ENCODE measurements at places on chromosomes 3 and 15. TPM values are rescaled to one million over a fixed set of nuclear protein-coding genes. Genes with fewer than 3 reads are reported as not detected.

- peak; percentile 52 for ATAC-seq
These were observed 140.2 kb downstream of the ITPR1 start for GRCh38 chr3:4633078-4634004.

DNA sequence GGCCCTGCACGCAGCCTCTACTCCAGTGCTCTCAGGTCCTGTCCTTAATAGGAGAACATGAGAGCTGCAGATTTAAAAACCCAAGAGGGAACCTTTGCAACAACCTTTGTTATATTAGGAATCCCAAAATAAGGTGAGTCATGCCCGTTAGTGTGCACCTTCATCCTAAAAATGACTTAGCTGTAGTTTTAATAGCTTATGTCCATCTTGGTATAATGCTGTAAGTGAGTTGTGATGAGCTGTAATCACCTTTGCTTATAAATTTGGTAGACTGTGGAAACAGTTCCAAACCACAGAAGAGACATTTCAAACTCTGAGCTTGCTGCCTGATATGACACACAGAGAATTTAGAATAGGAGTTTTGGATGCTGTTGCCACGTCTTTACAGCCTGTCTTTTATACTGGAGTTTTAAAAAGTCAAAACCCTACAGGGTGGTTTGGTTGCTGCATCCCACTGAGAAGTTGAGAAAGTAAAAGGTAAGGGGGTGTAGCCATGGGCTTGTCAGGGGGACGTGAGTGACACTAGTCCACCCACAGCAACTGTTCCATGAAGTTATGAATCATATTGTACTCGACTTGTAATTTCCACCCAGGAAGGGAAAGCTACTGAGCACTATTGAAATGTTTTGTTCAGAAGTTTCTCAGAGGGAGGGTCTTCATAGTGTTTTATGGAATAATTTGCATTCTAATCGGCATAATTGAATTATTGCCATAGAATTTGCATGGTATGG, 27.4 kb upstream of the CD47 start:
- ATAC-seq: peak; percentile 89

DNA sequence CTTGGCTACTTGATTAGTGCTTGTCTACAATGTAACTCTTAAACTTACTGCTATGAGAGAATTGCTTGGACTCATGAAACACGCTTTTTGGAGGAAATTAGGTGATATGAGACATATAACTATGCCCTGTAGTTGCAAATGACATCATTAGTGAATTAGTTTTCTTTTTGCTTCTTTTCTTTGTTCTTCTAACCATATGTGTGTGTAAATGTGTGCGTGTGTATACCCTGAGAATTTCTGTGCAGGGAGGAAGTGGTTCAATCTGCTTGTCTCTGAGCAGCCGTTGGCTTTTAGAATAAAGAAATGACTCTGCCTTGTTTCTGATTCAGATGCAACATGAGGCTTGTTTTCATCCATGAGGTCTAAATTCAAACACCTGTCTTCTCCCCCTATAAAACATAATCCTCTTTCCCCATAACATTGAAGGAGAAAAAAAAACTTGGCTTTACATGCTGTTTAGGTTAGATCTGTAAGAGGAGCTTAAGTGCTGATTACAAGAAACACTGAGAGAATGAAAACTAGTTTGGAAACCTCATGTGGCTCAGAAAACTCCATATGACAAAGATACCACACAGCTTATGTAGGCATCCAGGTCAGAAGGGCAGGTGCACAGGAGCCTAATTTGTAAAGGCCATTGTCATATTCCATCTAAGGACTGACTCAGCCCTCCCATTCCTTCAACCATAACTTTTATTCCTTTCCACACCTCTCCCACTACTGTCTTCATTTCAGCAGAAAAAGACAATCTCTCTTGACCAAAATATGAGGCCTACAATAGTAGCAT, 30.5 kb upstream of the BLM start:
- peak; percentile 96 for ATAC-seq

DNA sequence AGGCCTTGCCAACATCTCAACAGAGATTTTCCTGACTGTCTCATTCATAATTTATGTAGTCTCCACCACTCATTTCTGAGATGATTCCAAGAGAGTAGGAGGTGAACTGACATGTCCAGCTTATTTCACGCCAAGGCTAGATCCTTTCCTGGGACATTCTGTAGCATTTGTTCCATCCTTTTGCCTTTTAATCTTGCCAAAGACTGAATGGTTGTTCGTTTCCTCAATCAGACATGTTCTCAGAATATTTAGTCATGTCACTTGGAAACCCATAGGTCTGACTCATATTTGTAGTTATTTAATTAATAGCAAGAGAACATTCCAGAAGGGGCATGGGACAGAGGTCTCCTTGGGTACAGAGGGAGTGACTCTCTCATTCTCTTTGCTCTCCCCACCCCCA, 80.9 kb downstream of the DHX36 start:
- ATAC-seq: no peak

GRCh38 chr15:47548231-47548630, 169.1 kb upstream of the SEMA6D start:
- no peak for ATAC-seq

The VEPH1 gene
- not detected for total RNA-seq

The ATXN7 gene
- total RNA-seq: 38.6 TPM

The CCRL2 gene
- 2.1 TPM for total RNA-seq

The SCAANT1 gene
- not detected for total RNA-seq

DNA sequence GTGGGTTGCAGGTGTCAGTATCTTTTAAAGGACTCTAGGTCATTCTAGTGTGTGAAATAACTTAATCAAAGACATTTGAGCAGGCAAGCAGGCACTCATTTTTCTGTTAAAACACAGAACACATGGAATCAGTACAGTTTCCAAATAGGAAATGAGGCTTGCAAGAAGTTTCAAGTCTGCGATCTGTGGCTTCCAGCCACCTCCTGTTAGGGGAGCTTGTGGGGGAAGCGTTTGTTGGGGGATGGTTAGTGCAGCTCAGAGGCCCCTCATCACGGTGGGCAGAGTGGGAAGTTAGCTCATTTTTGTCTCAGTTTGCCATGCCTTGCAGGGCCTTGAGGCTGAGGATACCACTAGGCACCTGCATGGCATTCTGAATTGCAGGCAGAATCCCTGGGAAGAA, 59.9 kb downstream of the SLC6A11 start:
- ATAC-seq: no peak

DNA sequence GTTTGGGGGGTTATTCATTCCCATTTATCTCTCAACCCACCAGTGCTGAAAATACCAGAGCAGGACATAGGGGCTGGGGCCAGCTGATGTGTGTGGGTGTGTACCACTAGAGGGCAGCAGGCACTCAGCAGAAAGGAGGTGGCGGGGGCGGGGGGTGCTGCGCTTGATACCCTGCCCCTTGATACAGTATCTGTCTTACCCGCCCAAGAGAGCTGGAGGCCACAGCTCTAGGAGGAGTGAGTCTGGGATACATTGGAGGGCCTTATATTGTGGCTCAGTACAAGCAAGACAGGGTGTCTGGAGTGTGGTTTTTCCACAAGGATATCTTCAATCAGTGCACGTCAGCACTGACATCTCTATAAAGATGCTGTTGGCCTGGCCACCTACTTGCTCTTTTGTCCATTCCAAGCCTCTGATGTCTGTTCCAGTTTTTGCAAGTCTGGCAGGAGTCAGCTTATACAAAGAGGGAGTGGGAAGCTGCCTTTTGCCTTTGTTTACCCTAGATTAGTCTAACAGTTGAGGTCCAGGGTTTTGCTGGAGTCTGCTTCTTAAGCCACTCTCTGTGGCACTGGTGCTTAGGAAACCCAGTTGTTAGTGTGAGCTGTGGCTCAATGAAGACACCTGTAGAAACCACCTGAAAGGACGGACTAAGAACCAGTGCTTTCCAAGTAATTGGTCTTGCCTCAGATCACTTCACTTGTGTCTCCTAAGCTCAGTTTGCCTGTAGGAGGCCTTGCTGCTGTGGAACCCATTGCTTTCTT, 1.5 kb upstream of the RBM15B start:
- ATAC-seq: no peak

The HRG gene
- total RNA-seq: not detected

DNA sequence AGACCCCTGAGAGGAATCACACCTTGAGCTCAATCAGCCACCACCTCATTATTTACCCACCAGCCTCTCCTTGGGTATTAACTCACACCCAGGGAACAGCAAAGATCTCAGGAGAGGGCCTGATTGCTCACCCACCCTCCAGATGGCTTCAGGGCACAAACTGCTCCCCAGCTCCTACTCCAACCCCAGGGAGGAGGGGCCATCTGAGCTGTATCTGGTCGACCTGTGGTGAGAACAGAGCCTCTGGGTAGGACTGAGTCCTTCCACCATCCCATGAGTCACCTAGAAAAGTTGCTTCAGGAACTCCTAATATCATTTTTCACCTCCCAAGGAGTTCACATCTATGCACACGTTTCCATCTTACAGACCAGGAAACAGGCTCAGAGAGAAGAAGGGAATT, 44.8 kb upstream of the HES1 start:
- ATAC-seq: no peak

DNA sequence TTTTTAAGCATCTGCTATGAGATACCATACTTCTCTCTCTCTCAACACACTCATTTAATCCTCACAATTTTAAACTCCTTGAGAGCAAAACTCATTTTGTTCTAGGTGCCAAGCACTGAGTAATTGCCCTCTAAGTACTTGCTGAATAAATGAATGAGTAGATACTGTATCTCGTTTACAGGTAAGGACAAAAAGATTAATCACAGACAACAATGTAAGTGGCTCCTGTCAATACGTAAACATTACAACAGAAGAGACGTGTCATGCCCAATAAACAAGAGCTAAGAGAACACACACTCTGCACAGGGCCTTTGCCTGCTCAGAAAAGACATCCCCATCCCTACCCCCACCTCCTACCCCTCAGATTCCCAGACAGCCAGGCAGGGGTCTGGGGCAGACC, 59.8 kb downstream of the CHSY1 start:
- ATAC-seq: peak; percentile 38

GRCh38 chr15:52980446-52980845, 190.3 kb upstream of the ONECUT1 start:
- ATAC-seq: no peak

The LRRC34 gene
- total RNA-seq: 1.4 TPM

- ATAC-seq: no peak
These were observed 346.3 kb downstream of the DIPK2A start for GRCh38 chr3:144317961-144318360.

The FURIN gene
- 605 TPM for total RNA-seq

DNA sequence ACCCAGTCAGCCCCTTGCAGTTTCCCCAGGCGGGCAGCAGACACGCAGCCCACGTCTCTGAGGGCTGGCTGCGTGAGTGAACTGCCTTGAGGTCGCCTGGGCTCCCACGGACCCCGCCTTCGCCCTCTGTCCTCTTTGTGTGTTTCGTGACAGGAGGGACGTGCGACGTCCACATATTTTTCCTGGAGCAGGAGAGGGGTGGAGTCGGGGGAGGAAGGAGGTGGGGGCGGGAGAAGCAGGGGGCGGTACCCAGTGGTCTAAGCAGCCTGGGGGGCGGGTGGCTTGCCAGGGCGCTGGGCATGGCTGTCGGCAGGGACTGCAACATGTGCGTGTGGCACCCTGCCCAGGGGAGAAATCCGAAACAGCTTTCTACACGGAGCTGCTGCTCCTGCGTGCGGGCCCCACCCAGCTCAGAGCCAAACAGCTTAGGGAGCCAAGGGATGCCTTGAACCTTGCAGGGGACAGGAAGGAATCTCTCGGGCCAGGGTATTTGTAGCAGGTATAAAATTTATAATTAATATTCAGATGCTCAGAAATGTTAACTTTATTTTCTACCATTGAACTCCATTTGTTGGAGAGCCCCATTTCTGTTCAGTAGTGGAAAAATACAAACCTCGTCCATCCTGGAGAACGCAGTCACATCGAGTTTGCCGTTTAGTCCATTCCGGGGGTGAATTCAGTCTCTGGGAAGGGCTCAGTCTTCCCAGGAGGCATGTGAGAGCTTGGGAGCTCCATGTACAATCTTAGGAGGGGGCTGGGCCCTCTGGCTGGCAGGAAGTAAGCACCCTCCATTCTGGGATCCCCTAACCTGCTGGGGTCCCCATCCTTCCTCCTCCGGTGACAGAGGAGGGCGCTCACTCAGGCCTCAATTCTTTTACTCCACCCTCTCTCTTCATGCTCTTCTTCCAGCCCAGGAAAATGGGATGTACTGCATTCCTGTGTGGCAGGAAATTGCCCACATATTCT, 79.1 kb upstream of the MEF2A start:
- ATAC-seq: peak; percentile 16

The VGLL3 gene
- not detected for total RNA-seq

The SNUPN gene
- total RNA-seq: 26.0 TPM

GRCh38 chr3:189467451-189467850, 163.7 kb upstream of the TP63 start:
- no peak for ATAC-seq

The SLC9C1 gene
- not detected for total RNA-seq

- ATAC-seq: no peak
These were observed 272.5 kb upstream of the ARHGEF26 start for GRCh38 chr3:153848702-153849101.

DNA sequence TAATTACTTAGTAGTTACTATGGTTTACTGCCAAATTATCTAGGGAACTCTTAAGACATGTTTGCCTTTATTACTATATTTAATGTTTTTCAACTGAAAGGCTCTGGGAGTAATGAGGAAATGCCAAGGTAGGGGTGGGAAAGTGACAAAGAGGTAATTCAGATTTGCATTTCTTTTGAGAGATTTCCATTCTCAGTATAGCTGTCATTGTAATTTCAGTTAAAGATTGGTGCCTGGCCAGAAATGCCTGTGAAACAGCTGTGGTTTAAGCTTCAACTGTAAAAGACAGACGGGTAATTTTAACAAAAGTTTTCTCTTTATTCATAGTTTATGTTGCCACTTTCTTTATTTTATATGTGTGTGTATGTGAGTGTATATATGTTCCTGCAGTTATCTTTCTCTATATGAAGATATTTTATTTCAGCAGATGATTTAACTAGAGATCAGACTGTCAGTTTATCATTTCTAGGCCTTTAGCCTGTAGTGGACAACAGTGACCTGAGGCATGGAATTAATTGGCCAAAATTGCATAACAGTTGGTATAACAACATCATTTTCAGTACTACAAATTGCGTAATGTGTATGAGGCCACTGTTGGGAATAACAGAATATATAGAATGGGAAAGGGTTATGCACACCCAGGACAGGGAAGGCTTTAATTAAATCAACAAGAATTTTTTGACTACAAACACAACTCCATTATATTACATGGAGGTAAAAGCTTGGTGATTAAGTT, 119.0 kb downstream of the BBX start:
- no peak for ATAC-seq

DNA sequence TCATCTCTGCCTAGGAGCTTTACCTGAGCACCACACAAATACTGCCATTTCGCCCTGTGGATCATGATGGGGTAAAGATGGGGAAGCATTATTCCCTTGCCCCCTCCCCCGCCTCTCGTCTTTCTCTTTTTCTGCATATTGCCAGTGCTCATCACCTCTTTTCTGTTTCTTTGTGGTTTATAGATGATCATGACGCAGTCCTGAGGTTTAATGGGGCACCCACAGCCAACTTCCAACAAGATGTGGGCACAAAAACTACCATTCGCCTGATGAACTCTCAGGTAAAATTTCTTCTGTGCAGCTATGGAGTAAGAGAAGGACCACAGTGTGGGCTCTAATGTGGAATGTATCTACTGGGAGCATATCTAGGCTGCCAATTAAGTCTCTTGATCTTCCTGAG, 88.2 kb downstream of the RPL39L start:
- ATAC-seq: peak; percentile 46

GRCh38 chr15:47577461-47577860, 139.8 kb upstream of the SEMA6D start:
- no peak for ATAC-seq
